ENCODE measurements at places on chromosomes 2 and 18. TPM values are rescaled to one million over a fixed set of nuclear protein-coding genes. Genes with fewer than 3 reads are reported as not detected.

Gene UPP2
- total RNA-seq = not detected

Gene HOXD3
- not detected for total RNA-seq

Gene MEP1B
- total RNA-seq = not detected

Gene COLEC11
- 0.28 TPM for total RNA-seq

Gene EDAR
- total RNA-seq = not detected

Gene FBXO41
- total RNA-seq = 0.83 TPM
